Hepatic stellate cell (primary cell): ENCODE measurements at places on chromosomes 4 and X.

DNA sequence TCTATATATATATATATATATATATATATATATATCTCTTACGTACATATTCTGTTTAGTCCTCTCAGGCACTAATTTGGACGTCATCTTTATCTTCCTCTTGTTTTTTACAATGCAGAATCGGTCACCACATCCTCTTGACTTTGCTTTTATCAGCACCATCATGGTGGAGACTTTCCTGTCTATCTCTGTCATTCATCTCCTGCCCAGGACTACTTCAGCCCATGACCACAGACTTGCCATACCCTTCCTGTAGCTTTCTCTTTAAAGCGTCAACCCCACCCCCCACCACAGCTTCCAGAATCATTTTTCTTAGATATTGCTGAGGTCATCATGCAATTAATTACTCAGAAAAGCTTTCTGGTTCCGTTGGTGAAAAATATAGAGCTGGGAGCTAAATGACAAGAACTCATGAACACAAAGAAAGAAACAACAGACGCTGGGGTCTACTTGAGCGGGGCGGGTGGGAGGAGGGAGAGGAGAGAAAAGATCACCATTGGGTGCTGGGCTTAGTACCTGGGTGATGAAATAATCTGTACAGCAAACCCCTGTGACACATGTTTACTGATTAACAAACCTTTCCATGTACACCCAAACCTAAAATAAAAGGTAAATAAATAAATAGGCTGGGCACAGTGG lies 30.5 kb upstream of the PRKX start:
- DNase-seq, result no peak

DNA sequence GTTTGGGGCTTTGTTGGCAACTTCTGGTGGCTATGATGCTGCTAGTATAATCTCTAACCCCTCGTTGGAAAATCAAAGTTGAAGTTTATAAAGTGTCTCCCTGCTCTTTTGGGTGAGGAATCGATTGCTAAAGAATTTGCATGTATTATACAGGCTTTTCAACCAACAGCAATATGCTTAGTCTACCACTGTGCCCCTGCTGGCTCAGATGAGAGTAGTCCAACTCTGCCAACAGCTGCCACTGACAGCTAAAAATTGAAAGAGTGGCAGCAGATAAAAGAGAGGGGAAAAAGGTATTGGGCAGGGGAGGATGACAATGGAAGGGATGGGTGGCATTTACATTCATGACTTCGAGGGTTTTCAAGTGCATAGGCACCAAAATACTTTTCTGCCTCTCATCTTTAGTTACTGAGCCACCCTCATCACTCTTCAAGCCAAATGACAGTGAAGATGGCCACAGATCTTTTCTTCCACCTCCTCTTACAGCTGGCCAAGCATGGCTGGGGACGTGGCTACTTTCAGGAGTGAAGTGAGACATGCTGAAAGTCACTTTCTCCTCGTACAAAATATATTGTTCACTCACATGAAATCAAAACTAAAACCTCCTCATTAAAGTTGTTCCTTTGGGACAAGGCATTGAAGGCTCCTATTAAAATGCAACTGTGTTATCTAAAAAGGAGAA lies 2.7 kb upstream of the GRIA3 start:
- DNase-seq, result no peak

DNA sequence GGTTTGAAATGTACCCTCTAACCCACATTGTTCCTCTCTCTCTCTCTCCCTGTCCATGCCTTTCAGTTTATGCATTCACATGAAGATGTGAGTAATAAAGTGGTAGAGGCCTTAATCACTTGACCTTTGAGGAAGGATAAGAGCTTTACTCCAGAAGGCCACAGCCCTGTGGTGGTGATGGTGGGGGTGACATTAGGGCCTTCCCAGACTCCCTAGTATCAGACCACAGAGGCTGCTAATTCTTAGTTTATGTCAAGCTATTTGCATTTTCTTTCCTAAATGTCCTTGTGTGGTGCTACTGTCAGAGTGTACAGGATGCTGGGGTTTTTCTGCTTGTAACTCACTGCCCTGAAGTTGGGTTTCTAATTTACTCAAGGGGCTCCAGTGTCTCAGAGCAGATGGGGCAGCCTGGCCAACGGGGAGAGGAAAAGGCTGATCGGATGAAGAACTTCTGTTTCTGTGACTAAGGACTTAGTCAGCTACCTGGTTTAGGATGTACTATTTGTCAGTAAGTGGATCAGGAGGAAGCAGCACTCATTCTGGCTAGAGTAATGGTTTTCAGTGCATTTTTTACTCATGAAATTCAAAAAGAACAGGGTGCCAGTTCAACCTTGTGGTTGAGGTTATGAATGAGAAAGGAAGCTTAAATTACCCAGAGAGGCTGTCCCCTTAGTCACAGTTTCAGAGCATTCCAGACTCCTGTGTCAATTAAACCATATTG lies 509.6 kb upstream of the DIPK2B start:
- DNase-seq, result peak; percentile 44

DNA sequence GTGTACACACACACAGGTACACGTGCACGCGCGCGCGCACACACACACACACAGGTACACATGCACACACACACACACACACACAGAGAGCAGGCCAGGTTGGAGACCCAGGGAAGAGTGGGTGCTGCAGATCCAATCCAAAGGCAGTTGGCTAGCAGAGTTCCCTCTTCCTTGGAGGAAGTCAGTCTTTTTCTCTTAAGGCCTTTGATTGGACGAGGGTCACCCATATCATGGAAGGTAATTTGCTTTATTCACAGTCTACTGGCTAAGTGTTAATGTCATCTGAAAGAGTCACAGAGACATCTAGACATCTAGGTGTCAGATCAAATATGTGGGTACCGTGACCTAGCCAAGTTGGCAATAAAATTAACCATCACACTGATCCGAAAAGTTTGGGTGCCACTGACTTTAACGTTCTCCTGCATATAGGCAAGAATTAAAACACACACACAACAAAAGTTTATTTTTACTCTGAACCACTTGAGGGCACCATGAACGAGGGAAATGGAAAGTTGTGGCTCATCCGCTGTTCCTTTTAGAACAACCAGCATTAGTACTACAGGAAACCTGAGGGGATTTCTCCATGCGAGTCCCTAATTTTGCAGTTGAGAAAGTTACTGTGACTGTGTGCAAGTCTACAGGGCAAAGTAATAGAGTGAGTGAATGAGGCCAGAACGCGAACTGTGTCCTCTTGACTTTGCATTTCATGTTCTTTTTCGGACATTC lies 66.0 kb upstream of the STOX2 start:
- peak; percentile 20 for DNase-seq

DNA sequence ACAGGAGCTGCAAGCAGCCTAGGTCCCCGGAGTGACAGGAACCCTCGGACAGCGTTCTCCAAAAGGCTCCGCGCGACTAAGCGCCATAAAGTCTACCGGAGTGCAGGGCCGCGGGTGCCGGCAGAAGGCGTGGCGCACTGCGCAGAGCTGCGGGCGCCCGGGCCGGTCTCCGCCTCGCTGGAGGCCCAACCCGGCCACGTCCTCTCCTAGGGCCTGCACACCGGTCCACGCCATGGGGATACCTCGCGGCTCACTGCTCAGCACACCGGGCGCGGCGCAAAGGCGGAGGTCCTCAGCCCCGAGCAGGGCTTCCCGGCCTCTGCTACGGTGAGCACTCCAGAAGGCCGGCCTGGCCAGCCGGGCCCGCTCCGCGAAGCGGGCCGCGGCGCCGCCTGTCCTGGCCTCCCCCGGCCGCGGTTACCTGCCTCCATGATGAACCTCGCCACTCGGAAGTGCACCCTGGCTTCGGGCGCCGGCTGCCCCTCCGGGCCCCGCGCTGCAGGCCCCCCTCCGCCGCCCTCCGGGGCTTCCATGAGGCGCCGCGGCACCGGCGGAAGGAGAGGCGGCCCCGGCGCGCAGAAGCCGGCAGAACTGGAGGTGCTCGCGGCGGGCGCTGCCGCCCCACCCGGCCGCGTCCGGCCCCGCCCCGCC lies at the start of gene CCNQ:
Gene CCNQ (minus strand): TSS at position 599 of the 651 bp plus-strand sequence. CDS start 66 bp downstream, at position 533.
- DNase-seq, result no peak

GRCh38 chr4:100366213-100366612 lies 151.6 kb downstream of the EMCN start:
- DNase-seq, result no peak

GRCh38 chr4:114005569-114006442 lies 26.4 kb upstream of the ARSJ start:
- no peak for DNase-seq
